ENCODE measurements at places on chromosomes 5 and 9.

DNA sequence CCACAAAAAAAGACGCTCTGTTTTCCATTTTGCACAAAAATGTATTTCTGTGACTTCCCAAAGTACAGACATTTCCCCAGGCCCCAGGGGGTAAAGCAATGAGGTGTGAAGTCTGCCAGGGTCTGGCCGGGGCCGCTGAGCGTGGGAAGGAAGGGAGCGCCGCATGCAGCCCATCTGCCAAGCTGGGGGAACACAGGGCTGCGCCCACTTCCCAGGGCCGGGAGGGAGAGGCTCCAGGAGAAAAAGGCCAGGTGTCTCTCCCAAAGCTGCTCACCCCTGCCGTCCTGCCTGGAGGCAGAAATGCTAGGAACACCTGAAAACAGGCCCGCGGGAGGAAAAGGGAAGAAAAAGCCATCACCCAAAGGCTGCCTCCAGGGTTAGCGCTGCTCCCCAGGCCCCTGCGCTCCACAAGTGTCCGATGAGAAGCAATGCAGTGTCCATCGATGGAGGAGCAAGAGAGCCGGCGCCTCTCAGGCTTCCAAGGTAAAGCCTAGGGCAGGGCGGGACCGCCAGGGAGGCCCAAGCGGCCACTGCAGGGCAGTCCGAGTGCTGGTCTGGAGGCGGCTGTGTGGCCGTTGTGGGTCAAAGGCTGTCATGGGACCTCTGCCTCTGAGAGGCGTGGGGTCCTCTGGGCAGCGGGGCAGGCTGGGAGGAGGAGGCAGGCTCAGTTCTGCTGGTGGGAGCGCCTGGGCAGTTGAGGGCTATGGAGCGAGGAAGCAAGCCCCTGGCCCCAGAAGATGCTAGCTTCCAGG, 6.0 kb upstream of the ZDHHC12 start:
- DNase-seq, result no peak

- no peak for DNase-seq
Measured at GRCh38 chr9:84111726-84112125, 131.1 kb downstream of the RMI1 start.

DNA sequence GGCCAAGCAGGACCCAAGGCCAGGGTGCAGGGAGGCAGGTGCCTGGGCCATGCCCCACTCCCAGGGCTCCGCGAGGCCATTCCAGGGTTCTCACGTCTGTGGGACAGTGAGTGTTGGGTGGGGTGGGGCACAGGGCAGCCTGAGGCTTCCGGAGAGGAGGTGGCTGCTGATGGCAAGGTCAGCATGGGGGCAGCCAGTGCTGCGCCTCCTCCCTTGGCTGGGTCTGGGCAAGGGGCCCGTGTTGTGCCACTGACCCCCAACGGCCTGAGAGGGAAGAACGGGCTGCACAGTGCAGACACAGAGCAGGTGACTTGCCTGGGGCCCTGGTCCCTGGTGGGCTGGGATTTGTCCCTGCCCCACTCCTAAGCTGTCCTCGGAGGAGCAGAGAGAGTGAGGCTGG, 82.1 kb downstream of the RXRA start:
- DNase-seq, result no peak

DNA sequence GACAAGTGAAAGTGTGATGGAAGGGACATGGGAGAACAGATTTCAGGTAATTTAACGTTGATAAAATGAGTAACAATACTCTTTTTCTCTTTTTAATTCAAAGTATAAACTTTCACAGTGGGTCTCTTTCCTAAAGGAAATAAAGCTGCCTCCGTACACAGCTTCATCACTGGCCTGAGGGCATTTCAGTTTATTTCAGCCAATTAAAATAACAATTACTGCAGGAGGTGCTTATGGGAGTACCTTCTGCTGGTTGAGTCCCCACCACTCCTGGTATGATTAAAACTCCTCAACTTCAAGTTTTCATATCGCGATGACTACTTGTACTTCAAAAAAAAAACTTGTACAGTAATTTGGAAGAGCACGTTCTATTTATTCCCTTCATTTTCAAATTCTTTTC, 1845.9 kb downstream of the MAT2B start:
- DNase-seq, result no peak

DNA sequence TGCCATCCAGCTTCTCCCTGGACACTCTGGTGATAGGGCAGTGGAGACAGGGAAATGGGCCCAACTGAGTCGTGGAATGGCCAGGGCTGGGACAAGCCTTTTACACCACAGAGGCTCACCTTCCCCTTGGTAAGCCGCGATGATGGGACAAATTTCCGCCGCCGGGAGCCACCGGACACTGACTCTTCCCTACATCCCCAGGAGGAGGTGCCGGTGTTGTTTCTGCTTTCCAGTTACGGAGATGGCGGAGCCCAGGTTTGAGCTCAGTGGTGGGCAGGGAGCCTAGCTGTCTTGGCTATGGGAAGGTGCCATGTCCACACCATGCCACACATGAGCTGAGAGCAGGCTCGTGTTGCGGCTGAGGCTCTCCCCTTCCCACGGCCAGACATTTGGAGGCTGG, 19.9 kb upstream of the WNK2 start:
- DNase-seq, result no peak

- DNase-seq, result peak; percentile 24
Measured at GRCh38 chr5:53478411-53479044, 1.9 kb upstream of the FST start.

GRCh38 chr9:78267889-78268288, 29.0 kb upstream of the PSAT1 start:
- DNase-seq, result no peak

- DNase-seq, result no peak
Measured at GRCh38 chr9:136011376-136011702, 50.2 kb upstream of the UBAC1 start.

GRCh38 chr5:96478983-96479382, 45.9 kb upstream of the PCSK1 start:
- DNase-seq, result no peak

GRCh38 chr5:128687930-128688329, 149.9 kb upstream of the FBN2 start:
- no peak for DNase-seq

DNA sequence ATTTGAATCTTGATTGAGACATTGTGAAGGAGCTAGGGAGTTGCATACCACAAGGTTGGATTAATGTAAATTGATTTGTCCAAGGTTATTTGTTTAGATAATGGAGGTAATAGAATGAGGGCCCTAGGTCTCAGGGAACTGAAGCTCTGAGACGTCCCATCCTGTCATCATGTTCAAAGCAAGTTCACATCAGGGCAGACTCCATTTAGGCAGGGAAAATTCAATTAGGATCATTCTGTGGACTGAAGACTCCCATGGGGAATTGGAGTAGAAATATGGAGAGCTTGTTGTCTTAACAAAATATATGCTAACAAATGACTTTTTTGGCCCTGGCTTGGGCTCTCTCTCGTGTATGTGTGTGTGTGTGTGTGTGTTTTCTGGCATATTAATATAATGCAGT, 722.0 kb upstream of the ADAMTS16 start:
- no peak for DNase-seq

GRCh38 chr9:121283856-121284732, 16.1 kb downstream of the GSN start:
- no peak for DNase-seq

All from HuH-7 (cell line).